Fibroblast of the aortic adventitia (primary cell): ENCODE measurements at places on chromosomes 7 and 10. TPM values are rescaled to one million over a fixed set of nuclear protein-coding genes. Genes with fewer than 3 reads are reported as not detected.

The ZNF467 gene
- total RNA-seq = 0.27 and 5.1 TPM in 2 replicates

The P4HA1 gene
- total RNA-seq = 159 and 170 TPM in 2 replicates

The HSPA12A gene
- 10.3 and 18.8 TPM in 2 replicates for total RNA-seq

The WDR11 gene
- 72.6 and 86.1 TPM in 2 replicates for total RNA-seq

The FAM180A gene
- total RNA-seq = 2.5 and 71.0 TPM in 2 replicates

The TMEM178B gene
- total RNA-seq = 0.09 TPM in 1 of 2 replicates, not detected in the other

The ZNF107 gene
- total RNA-seq = 2.9 and 5.6 TPM in 2 replicates

The CRYGN gene
- total RNA-seq = 0.09 and 0.16 TPM in 2 replicates

The MKI67 gene
- 1.6 and 38.7 TPM in 2 replicates for total RNA-seq

The GBX1 gene
- not detected in 2 replicates for total RNA-seq

The NME8 gene
- total RNA-seq = not detected in 2 replicates

The GNAT3 gene
- not detected in 2 replicates for total RNA-seq

The HTRA1 gene
- total RNA-seq = 55.5 and 156 TPM in 2 replicates

The FAM131B gene
- 3.2 and 4.0 TPM in 2 replicates for total RNA-seq

The LRRC17 gene
- total RNA-seq = 95.6 and 131 TPM in 2 replicates

The POM121L12 gene
- not detected in 2 replicates for total RNA-seq

The C10orf53 gene
- total RNA-seq = not detected in 2 replicates

The CFTR gene
- total RNA-seq = 0.09 TPM in 1 of 2 replicates, not detected in the other

The NKX2-3 gene
- total RNA-seq = not detected in 2 replicates

The CCDC3 gene
- total RNA-seq = 0.25 and 3.9 TPM in 2 replicates

The AKR1C3 gene
- 74.2 and 169 TPM in 2 replicates for total RNA-seq

The CAV2 gene
- total RNA-seq = 51.2 and 113 TPM in 2 replicates

The GPR141 gene
- total RNA-seq = not detected in 2 replicates

The FXYD4 gene
- not detected in 2 replicates for total RNA-seq

The ITIH5 gene
- total RNA-seq = 0.09 and 9.6 TPM in 2 replicates

The GTPBP4 gene
- total RNA-seq = 26.5 and 81.8 TPM in 2 replicates

The CALML5 gene
- not detected in 2 replicates for total RNA-seq

The MYL10 gene
- total RNA-seq = not detected in 2 replicates

The ZP3 gene
- 0.63 and 2.9 TPM in 2 replicates for total RNA-seq

The ZNF853 gene
- 0.54 and 1.6 TPM in 2 replicates for total RNA-seq

The OGDHL gene
- under 0.01 and 0.57 TPM in 2 replicates for total RNA-seq

The THNSL1 gene
- total RNA-seq = 4.1 and 6.0 TPM in 2 replicates

The RINT1 gene
- total RNA-seq = 10.2 and 18.1 TPM in 2 replicates

The C10orf67 gene
- 0.09 TPM in 1 of 2 replicates, not detected in the other for total RNA-seq

The CLEC5A gene
- total RNA-seq = not detected in 2 replicates

The ASB4 gene
- not detected in 2 replicates for total RNA-seq

The CYP3A4 gene
- total RNA-seq = not detected in 2 replicates

The CPA1 gene
- total RNA-seq = 0.45 and 0.90 TPM in 2 replicates

The MOSPD3 gene
- 1.8 and 11.4 TPM in 2 replicates for total RNA-seq

The SCIN gene
- total RNA-seq = 0.25 and 2.3 TPM in 2 replicates
